ENCODE measurements at places on chromosomes 2 and 18.

DNA sequence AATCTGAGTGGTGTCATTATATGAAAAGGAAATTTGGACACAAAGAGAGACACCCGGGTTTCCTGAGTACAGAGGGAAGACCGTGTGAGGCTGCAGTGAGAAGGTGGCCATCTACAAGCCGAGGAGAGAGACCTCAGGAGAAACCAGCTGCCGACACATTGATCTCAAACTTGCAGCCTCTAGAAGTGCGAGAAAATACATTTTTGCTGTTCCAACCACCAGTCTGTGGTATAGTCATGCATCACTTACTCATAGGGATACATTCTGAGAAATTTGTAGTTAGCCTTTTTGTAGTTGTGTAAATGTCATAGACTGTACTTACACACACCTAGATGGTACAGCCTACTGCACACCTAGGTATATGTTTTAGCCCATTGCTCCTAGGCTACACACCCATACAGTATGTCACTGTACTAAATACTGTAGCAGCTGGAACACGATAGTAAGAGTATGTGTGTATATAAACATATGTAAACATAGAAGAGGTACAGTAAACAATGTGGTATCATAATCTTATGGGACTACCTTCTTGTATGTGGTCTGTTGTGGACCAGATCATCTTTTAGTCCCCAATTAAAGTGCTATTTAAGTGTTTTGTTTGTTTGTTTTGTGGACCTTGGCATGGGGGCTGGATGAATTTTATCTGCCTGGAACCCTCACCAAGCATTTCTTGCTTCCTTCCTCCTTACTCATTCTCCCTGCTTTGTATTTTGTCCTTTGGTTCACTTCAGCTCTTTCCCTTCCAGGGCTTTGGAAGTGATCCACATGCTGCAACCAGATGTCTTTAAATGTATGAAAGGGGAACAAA lies 38.3 kb upstream of the SESTD1 start:
- DNase-seq: no peak

GRCh38 chr2:7083580-7084509 lies 166.6 kb downstream of the RNF144A start:
- no peak for DNase-seq

GRCh38 chr2:128413718-128414341 lies 95.2 kb upstream of the HS6ST1 start:
- DNase-seq: no peak

DNA sequence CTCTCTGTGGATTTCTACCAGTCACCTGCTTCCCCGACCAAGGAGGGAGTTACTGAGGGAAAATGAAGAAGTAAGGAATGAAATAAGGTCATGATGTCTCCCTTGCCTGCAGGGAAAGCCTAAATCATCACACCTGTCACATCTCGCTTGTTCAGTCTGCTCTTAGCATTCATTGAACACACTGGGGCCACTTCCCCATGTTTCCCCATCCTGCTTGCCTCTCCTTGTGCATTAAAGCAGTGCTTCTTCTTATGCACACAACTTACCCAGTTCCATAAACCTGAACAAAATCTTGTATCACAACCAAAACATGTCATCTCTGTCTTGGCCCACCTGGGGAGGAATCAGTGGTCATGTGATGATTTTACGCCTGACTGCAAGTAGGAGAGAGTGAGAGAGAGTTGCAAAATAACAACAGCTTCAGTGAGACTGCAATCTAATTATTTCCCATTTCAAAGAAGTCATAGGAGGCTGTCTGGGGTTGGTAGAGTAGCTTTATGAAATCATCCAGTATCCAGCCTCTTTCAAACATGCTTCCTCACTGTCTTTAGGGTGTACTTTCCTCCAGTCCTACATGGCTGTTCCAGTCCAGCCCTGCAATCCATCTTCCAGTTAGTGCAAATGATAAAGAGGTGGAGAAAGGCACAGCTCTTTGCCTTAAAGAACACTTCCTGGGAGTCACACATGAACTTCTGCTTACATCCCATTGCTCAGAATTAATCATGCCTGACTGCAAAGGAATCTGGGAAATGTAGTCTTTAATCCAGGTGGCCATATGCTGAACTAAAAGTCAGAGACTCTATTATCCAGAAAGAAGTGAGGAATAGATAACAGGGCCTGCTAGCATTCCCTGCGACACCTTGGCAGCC lies 220.1 kb downstream of the HAUS1 start:
- no peak for DNase-seq

DNA sequence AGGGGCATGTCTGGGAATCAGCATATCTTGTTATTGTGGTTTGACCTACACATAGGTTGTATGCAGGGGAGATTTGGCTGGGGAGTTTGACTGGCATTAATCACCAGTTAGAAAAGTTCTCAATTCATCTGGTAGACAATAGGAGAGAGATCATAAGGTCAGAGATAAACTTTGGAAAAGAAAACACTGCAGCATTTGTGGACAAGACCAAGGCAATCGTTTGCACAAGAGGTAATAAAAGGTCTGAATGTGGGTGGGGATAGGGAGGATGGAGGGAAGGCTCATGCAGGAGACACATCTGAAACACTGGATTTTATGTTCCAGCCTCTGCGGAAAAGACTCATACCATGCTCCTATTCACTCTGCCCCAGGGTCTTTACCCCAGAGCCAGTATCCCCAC lies 136.9 kb downstream of the MAIP1 start:
- DNase-seq: no peak

DNA sequence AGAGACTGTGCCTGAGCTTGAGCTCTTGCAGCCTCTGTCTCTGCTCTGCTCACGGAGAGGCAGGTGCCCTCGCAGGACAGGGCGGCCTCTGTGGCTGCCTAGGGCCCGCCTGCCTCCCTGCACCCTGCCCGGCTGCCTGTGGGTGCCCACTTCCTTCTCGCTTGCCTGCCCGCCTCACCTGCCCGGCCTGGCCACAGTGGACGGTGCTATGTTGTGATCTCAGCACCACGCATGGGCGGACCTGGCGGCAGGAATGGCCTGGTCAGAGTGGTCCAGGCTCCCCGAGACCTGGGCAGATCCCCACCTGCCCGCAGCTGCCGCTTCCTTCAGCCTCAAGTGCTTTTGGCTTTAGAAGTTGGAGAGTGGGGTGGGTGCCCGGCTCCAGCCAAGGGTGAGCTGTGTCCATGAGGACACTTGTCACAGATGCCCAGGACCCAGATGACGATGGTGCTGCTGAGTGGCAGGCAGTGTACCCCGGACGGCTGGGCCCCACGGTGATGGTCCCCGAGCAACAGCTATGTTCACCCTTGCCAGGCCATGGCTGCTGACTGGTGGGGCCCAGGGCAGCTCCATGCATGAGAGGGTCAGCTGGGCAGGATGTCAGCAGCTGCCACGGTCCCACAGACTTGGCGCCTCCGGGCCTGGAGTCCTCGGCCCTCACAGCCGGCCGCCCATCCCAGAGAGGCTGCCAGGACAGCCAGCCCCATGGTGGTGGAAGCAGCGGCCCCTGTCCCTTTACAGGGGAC lies 25.3 kb downstream of the RTP5 start:
- DNase-seq: no peak

GRCh38 chr2:26723991-26724750 lies 31.6 kb downstream of the KCNK3 start:
- DNase-seq: no peak

GRCh38 chr2:26521913-26522180 lies 43.9 kb upstream of the OTOF start:
- no peak for DNase-seq

GRCh38 chr2:215379948-215380347 lies 55.9 kb downstream of the FN1 start:
- DNase-seq: no peak

DNA sequence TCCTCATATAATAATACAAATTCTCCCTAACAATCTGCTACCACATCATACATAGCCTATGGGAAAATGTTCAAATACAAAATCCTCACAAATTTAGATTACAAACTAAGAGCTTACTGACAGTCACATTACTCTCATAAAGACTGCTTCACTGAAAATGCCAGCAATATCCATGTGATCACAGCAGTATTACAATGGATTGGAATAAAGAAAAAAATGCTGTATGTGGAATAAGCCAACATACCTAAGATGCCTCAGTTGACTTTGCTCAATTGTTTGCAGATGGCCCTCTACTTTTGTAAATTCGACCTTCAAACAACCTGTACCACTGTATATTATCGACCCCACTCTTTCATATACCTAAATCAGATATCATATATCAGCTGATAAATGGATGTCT lies 88.7 kb downstream of the DYM start:
- no peak for DNase-seq

GRCh38 chr2:119158563-119159347 lies at the start of gene C1QL2:
C1QL2 (minus strand) TSS chr2:119158751; CDS start chr2:119158269, 482 bp downstream.
- no peak for DNase-seq

- no peak for DNase-seq
These were observed 14.1 kb upstream of the LCT start for GRCh38 chr2:135850892-135851668.

DNA sequence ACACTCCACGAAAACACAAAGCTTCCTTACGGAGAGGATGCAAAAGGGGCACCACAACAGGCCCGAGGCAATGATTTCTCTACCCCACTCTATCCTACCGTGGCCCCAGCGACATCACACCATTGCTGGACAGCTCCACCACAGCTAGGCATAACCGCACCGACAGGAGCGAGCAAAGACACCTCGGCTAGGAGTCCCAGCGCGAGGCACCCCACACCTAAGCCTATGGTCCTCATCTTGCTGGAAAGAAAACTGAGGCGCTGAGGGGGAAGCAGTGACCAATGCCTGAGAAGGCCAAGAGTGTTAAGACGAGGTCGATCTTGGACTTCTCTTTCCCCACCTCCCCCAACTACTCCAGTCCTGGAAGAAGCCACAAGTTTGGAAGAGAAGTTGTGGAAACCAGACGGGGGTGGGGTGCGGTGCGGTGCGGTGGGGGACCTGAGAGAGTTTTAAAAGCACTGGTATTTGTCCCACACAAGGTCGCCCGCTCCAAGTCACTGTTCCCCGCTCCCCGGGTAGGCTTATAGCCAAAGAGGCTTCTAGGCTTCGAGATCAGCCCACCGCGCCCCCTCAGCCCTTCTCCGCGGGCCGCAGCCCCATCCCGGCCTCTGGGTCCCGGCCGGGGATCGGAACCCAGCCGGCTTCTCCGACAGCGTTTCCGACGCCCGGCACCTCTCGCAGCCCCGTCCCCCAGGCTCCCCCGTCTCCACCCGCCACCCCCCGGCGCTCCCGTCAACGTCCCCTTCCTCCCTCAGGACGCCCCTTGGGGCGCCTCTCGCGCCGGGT lies 766 bp downstream of the PDE6D start:
- no peak for DNase-seq

- DNase-seq: no peak
These were observed 13.6 kb upstream of the CXXC1 start for GRCh38 chr18:50301074-50301473.

DNA sequence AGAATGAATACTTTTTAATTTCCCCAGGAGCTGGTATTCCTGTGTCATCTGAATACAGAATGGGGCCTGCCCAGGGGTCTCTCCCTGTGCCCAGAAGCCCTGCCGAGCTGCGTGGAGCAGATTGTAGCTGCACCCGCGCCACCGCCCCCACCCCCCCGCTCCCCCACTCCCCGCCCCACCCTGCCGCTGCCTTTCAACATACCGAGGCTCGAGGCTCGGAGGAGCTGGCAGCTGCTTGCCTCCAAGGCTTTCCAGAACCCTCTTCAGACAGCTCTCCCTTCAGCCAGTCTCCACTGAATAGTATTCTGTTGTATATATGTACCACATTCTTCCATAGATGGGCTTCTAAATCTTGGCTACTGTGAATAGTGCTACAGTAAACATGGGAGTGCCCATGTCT lies 150.7 kb downstream of the TSN start:
- DNase-seq: no peak

GRCh38 chr18:70385474-70385873 lies 96.6 kb downstream of the SOCS6 start:
- DNase-seq: no peak

- no peak for DNase-seq
These were observed 10.0 kb downstream of the SLC40A1 start for GRCh38 chr2:189570570-189571031.

- no peak for DNase-seq
These were observed 589.6 kb downstream of the LRRTM4 start for GRCh38 chr2:76932550-76932949.

DNA sequence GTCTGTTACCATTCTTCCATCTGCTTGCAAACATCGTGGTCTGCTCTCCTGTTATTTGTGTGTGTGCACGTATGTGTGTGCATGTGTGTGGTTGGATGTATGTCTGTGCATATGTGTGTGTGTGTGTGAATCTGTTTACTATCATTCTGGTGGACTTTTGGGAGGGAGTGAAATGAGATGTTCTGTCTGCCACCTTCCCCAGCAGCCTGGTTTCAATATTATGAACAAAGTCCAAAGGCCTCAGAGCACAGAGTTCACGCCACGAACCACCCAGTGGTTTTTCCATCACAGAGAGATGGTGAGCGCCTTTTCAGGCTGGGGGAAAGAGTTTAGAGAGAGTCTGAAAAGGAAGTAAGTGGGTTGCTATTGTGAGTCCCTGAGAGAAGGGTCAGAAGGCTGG lies 67.1 kb upstream of the YWHAQ start:
- DNase-seq: no peak

DNA sequence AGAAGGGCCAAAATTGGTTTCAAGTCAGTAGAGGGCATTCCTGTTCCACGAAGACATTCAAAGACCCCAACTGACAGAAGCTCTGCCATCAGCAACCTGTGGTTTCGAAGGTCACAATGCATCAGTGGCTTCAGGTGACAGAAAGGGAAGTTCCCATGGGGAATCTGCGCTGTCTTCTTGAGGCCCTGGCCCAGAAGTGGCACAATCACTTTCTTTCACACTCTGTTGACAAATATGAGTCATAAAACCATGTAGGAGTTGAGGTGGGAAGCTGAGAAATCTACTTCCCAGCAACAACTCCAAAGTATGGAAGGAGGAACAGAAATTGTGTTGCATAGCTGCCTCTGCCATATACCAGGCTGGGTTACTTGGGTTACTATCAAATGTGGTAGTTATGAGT lies 621.1 kb upstream of the FANCL start:
- DNase-seq: no peak

DNA sequence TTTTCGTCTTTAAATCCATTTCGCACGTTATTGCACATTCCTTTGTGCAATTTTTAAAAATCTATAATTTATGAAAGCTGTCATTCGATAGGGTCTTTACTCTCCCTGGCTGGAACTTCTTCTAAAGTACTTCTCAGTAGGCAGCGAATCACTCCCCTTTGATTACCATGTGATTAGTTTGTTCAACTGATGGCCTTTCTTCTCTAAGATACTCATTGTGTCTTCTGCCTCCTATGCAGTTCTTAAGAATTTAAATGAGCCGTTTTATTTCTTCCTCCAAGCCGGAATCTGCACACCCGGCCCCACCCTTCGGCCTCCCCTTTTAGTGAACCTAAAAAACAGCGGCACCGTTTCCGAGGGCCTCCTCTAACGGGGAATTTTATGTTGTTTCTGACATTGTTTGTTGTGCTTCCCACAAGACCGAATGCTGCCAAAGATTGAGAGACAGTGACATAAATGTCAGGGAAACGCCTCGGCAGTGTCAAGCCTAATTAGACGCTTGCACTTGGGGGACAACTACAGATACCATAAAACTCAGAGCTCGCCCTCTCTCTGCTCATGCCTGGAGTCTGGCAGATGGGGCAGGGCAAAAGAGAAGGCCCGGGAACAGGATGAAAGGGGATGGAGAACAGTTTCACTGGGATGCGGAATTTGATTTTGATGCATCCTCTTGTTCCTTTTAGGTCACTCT lies 255.3 kb downstream of the BCL11A start:
- DNase-seq: no peak
